Neural crest cell (in vitro differentiated cells): ENCODE measurements at places on chromosomes 1 and 21.

GRCh38 chr1:112905395-112906149 lies 50.4 kb downstream of the SLC16A1 start:
- no peak overlapping the region for H3K4me3 ChIP-seq
- peaks cover 19% of the 10 kb centered on the region for H3K36me3 ChIP-seq
- DNase-seq, result no peak
- no peaks in the 10 kb centered on the region for H3K27me3 ChIP-seq
- peaks cover 22% of the 10 kb centered on the region for H3K4me1 ChIP-seq
- H3K27ac ChIP-seq, result no peak overlapping the region

DNA sequence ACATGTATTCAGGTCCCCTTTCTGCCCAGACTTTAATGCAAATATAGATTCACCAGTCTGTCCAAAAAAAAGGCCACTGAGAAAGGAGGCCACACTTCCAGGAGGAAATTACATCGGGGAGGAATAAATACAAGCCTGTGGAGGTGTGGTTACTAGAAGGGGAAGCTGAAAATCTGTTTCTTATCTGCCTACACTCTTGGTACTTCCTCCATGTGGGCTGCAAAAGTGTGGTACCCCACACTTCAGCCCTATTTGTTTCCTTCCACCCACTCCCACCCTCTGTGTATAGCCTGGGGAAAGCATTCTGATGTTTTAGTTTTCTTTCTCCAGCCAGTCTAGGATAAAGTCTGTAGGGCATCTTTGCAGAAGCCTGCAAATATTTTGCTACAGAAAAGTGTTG lies 38.4 kb downstream of the UTP25 start:
- H3K27me3 ChIP-seq, result peaks cover 26% of the 10 kb centered on the region
- H3K36me3 ChIP-seq, result no peaks in the 10 kb centered on the region
- H3K4me1 ChIP-seq, result peaks cover 5% of the 10 kb centered on the region
- DNase-seq, result no peak

GRCh38 chr1:3910049-3910731 lies 10.1 kb upstream of the C1orf174 start:
- peaks cover 20% of the 10 kb centered on the region for H3K4me1 ChIP-seq
- H3K36me3 ChIP-seq, result no peaks in the 10 kb centered on the region
- H3K27ac ChIP-seq, result no peak overlapping the region
- no peak for DNase-seq

- H3K4me3 ChIP-seq, result no peak overlapping the region
- H3K27ac ChIP-seq, result no peak overlapping the region
- H3K36me3 ChIP-seq, result no peaks in the 10 kb centered on the region
- H3K27me3 ChIP-seq, result no peaks in the 10 kb centered on the region
- no peak for DNase-seq
Observed at GRCh38 chr21:31845151-31845729, 27.6 kb upstream of the HUNK start.

- no peaks in the 10 kb centered on the region for H3K27me3 ChIP-seq
- H3K4me1 ChIP-seq, result peaks cover 33% of the 10 kb centered on the region
- H3K4me3 ChIP-seq, result no peak overlapping the region
- peaks cover 4% of the 10 kb centered on the region for H3K36me3 ChIP-seq
Observed at GRCh38 chr1:56291374-56291919, 287.9 kb downstream of the PLPP3 start.

DNA sequence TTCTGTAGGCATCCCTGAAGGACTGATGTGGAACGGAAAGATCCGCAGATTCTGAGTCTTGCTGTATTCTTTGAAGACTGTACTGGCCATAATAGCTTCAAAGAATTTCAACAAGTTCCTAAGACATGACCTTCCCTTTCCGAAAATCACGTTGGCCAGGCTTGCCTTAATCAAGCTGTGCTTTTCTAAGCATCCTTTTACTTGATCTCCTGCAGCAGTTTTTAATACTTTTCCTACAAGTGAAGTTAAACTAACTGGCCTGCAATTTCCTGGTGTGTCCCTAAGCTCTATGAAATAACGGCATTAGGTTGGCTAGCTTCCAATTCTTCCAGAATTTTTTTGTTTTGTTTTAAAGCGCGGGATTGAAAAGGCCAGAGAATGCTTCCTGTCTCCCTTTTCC lies 40.3 kb downstream of the SPAG17 start:
- no peaks in the 10 kb centered on the region for H3K36me3 ChIP-seq
- H3K4me3 ChIP-seq, result no peak overlapping the region
- H3K27ac ChIP-seq, result no peak overlapping the region

- no peak overlapping the region for H3K4me3 ChIP-seq
- no peak overlapping the region for H3K27ac ChIP-seq
- H3K36me3 ChIP-seq, result peaks cover 3% of the 10 kb centered on the region
- no peaks in the 10 kb centered on the region for H3K4me1 ChIP-seq
Observed at GRCh38 chr1:173934440-173934839, 17.3 kb upstream of the SERPINC1 start.

DNA sequence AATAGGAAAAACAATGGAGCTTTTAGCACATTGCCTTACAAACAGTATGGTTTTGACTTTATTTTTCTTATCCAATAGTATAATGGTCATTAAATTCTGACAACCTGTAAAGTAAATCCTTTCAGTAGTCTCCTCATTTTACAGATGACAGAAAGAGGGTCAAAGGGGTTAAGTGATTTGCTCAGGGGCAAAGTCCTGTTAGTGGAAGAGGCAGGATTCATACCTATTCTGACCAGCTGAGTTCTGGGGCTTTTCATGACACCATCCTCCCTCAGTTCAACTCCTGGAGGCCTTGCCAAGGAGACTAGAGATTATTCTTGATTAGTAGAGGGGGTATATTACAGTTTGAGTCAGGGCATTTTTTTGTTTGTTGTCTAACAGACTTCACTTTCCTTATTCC lies 278.7 kb upstream of the DUSP10 start:
- no peak for DNase-seq
- H3K4me3 ChIP-seq, result no peak overlapping the region
- H3K4me1 ChIP-seq, result no peaks in the 10 kb centered on the region
- no peaks in the 10 kb centered on the region for H3K27me3 ChIP-seq

DNA sequence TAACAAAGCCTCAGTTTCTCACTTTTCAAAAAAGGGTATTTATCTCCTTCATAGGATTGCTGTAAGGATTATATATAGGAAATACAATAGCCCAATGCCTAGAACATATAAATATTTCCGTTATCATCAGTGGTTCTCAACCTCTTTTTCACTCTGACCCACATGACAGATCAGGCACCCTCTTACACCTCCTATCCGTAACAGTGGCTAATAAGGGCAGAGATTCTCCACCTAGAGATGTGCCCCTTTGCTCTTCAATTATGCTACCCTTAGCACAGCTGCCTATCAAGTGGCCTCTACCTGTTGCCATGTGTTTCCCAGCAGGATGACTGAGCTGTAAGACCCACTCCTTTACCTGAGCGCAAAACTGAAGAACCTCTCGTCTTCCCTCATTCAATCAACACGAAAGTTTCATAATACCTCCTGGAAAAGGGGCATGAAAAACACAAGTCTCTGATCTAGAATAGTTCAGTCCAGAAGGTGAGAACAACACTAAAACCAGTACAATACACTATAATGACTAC lies 10.5 kb downstream of the PUM1 start:
- no peak overlapping the region for H3K27ac ChIP-seq
- H3K27me3 ChIP-seq, result no peaks in the 10 kb centered on the region
- no peak for DNase-seq
- peaks cover 24% of the 10 kb centered on the region for H3K36me3 ChIP-seq
- peaks cover 39% of the 10 kb centered on the region for H3K4me1 ChIP-seq
- no peak overlapping the region for H3K4me3 ChIP-seq
